ENCODE measurements at places on chromosomes 12 and 14.

DNA sequence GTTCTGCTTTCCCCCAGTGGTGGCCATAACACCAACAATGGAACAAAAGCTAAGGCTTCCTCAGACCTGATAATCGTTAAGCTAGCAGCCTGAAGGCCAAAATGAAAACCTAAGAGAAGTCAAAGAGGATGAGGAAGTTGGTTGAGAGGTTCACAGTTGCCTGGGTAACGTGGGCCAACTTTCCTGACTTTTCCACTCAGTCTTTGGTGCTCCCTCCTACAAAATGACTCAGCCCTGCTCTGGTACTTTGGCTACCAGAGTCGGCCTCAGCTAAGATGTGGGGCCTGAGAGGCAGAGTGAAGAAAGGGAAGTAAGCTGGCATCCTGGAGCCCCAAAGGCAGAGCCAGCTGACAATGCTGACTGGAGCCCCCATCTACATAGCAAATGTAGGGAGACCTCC is 14.9 kb upstream of the FKBP11 start:
- DNase-seq, result no peak

DNA sequence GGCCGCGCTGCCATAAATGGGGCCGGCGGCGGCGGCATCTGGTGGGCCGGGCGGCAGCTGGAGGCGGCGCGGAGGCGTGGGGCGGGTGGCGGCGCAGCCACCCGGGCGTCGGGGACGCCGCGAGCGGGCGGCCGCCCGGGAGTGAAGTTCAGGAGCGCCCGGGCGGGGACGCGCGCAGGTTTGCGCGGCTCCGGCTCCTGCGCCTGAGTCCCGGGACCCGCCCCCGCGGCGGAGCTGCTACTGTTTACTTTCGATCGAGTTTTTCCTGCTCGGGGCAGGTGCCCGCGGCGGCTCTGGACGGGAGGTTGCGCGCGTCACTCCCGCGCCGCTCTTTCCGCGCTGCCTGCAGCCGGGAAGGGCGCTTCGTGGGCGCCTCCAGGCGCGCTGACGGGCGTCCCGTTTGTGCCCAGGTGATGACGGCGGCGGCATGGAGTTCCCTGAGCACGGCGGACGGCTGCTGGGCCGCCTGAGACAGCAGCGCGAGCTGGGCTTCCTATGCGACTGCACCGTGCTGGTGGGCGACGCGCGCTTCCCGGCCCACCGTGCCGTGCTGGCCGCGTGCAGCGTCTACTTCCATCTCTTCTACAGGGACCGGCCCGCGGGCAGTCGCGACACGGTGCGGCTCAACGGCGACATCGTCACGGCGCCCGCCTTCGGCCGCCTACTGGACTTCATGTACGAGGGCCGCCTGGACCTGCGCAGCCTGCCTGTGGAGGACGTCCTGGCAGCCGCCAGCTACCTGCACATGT is at the start of gene ZBTB42:
Gene ZBTB42, plus strand, starts transcription at position 331 of the 749 bp plus-strand sequence. Its CDS starts 97 bp downstream, at position 428.
- peak; percentile 72 for DNase-seq

DNA sequence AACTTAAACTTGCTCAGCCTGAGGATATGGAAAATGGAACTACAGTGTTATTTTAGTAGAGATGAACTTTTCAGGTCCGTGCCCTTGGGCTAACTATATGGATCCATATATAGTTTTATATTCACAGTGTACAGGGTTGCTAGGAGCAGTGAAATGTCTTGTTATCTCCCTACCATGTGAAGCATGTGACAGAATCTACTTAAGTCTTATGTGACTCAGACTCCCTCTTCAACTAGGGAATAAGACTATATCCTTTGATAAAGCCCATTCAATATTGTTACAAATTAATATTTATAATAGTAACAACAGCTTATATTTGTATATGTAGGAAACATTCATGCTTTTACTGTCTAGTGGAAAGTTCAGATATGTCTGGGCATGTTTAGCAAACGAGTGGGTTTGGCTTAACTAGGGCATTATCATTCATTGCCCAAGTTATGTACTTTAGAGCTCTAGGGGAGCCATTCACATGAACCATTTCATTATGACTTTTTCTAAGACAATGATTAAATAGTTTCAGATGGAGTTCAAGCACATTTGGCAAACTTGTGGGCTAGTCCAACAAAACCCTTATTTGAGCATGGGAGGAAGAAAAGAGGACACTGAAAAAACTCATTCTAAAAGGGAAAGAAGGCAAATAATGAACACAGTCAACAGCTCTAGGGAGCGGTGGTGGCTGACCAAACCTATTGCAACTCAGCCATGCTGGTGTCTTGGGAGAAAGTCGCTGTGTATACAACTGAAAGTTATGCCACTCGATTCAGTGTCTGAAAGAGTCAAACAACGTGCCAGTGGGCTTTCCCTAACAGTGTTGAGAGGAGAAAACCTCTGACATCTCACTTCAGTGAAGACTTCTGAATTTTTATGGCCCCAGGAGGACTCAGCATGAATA is 305.9 kb upstream of the G2E3 start:
- DNase-seq, result no peak

GRCh38 chr14:27190296-27190695 is 592.5 kb upstream of the NOVA1 start:
- DNase-seq, result no peak

DNA sequence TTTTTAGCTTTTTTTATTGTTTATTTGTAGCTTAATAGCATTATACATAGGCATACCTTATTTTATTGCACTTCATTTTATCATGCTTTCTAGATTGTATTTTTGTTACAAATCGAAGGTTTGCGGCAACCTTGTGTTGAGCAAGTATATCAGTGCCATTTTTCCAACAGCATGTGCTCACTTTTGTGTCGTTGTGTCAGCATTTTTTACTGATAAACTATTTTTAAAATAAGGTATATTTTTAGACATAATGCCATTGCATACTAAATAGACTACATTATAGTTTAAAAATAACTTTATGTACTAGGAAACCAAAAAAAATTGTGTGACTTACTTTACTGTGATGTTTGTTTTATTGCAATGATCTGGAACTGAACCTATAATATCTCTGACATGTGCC is 56.2 kb upstream of the RESF1 start:
- DNase-seq, result no peak

DNA sequence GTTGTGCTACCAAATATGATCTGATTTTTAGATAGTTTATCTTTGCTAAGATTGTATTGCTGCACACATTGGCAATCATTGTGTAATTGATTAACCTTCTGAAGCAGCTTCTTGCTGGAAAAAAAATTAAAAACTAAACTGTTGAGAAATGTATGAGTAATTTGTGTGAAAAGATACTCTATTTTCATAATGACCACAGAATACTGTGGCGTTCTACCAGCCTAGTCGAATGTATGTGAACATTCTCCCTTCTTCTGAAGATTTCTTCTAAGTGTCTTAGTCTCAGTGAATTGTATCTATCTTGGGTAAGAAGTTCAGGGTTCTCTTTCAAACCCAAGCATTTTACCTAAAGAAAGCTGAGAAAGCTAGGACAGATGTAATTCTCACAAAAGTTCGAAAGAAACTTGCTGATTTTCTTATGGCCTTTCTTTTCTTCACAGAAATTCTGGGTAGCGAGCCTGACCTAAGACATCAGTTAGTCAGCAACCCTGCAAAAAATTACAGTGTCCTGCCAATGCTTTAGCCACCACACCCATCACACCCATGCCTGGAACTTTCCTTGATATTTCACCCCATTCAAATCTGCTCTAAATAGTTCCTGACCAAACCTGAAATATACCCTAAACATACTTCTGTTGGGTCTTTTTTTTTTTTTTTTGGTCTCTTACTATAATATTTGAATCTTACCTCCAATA is 27.1 kb upstream of the C12orf71 start:
- DNase-seq, result no peak

DNA sequence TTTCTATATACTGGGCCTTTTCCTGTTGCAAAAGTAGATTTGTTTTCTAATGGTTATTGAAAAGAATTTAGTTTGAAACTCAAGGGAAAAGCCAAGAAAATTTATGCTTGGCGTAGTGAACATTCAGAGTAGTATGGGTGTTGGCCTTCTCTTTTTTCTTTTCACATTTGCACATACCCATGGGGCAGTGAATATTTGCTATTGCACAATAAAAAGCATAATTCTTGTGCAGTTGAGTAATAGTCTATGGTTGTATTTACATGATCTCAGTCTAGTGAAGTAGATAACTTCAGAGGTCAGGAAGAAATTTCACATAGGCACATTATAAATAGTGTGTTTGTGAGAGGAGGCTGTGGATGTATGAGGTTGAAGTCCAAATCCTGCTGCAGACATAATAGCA is 158.1 kb downstream of the FLRT2 start:
- DNase-seq, result no peak

DNA sequence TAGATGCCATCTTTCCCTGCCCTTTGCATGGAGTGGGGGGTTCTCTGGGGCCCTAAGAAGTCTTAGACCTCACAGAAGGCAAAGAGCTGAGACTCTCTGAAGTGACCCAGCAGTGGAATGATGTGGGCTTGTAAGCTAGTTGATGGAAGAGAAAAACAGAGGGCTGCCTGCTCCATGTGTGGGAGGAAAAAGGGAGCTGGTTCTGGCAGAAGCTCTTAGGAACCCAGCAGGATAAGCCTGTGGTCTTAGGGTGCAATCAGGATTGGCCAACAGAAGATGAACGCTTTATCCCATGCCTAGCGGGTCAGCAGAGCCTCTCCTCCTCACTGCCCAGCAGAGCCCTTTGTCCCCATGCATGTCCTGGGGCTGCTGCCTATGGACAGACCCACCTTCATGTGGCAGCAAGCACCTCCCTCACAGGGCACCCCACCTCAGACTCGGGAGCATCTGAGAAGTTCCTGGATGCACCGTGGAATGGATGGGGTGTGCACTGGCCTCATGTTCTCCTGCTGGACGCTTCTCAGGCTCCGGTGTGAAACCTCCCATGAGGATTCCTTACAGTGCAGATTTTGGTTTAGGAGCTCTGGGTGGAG is 152.7 kb downstream of the ADGRD1 start:
- DNase-seq, result no peak

DNA sequence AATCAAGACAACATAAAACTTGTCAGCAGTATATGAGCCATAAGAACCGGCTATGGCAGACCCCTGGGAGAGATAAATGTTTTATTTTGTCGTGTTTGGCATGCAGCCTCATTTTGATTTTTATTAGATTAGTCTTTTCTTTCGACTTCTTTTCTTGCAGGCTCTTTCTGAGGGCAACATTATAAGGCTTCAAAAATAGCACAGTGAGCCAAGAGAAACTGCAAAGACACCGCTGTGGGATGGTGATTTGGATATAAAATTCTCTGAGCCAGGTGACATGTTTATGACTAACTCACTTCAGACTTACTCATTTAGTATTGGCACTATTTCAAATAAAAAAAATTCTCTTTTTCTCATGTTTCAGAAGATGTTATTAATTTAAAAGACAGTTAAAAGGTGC is 96.8 kb upstream of the PKP2 start:
- DNase-seq, result no peak

DNA sequence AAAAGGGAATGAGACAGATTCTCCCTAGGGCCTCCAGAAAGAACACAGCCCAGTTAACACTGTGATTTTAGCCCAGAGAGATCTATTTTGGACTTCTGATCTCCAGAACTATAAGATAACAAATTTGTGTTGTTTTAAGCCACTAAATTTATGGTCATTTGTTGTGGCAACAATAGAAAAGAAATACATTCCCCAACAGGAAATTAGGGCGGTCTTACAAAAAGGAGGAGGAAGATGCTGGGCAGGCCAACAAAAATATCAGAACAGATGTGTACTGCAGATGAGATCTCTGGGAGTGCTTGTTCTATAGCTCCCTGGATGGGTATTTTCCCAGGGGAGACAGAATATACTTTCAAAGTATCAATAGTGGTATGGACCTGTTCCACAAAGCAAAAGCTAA is 32.0 kb upstream of the SOCS2 start:
- DNase-seq, result no peak

GRCh38 chr14:101224356-101225156 is 321.0 kb upstream of the RTL1 start:
- peak; percentile 86 for DNase-seq

DNA sequence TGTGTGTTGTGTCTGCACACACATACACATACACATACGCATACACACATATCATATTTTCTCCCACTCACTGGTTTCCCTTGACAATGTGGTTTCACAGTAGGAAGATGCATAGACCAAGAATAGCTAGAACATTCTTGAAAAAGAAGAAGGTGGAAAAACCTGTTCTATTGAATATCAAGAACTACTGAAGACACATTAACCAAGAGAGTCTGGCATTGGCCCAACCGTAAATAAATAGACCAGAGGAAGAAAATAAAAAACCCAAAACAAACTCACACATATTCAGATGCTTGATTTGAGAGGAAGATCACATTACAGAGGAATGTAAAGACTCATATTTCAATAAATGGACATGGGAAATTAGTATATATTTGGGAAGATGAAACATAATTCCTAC is 311.3 kb downstream of the FOXG1 start:
- DNase-seq, result no peak

- no peak for DNase-seq
Measured at GRCh38 chr12:62247281-62248045, 12.7 kb upstream of the USP15 start.

Data from right hindlimb (tissue), 1 donor.